Stimulated activated CD4-positive, alpha-beta T cell treated with anti-CD3 and anti-CD28 coated beads, Interleukin-1b, Interleukin-23, amount 100 ng/mL, for 1 hour (primary cell): ENCODE measurements at places on chromosomes 6 and 20.

DNA sequence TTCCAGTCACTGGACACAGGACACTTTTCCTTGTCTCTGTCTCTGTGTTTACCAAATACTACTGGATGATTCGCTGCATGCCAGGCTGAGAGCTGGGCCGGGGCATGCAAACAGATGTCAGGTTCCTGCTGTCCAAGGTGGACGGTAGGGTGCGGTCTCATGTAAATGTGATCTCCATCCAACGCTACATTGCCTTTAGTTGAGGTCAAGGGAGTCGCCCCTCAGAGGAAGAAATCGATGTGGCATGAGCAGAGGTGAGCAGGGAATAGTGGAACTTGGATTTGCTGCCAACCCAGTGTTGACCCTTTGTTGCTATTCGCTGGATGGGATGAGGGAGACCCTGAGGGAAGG is 9.8 kb upstream of the TOX2 start:
- no peak for DNase-seq

- DNase-seq, result no peak
Observed at GRCh38 chr6:108556866-108557493, 3.7 kb upstream of the FOXO3 start.

DNA sequence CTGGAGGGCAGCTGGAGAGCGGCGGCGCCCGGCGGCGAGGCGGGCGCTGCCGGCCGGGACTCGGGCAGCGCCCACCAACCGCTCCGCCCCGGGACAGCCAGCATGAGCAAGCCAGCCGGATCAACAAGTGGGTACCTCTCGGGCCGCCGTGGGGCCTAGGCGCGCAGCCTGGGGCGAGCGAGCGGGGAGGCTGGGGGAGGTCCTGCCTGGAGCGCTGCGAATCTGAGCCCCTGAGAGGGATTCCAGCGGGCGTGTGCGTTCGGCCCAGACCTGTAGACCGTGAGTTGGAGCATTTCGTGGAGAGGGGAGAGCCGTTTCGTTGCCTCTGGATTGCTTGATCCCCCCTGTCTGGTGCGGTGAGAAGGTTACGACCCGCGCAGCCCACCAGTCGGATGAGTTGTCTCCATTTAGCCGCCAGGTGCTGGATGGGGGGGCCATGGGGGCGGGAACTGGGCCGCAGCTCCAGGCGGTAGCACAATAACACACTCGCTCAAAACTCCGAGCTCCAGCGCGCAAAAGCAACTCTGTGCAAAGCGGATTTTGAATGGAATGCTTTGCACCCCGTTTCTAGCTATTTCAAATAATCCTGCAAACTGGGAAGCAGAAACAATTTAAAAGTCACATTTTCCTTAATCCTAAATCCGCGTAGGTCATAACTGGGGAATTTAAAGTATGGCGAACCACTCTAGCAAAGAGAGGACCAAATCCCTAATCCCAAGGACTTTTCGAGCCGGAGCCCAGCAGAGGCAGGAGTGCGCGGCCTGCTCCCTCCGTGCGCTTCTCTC is 1.0 kb downstream of the NR2E1 start:
- no peak for DNase-seq

DNA sequence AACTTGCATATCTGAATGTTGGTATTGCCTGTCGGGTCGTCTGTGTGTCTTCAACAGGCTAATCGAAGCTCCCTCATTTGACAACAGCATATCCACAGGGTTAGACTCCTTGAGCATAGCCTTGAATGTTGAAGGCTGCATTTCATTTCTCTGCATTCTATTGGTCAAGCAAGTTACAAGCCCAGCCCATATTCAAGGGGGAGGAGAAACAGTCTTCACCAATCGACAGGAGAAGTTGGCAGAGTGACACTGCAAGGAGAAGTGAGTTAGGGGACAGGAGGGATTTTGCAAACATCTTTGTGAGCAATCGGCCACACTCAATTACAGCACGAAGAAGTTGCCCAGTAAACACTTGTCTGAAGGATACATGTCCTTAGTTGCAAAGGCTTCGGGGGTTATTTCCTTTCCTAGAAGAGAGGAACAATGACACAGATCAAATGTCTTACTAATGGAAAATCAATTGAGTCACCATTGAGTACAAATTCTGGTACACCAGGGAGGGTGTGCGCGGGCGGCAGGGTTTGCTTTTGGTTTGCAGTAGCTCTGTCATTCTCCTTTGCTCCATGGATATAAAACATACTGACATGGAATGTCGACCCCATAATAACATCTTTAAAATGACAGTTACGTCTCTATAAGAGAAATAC is 60.6 kb upstream of the NT5E start:
- no peak for DNase-seq

- DNase-seq, result no peak
Observed at GRCh38 chr6:150263765-150264404, 104.9 kb upstream of the IYD start.

- no peak for DNase-seq
Observed at GRCh38 chr6:7073082-7073820, 34.5 kb upstream of the RREB1 start.

DNA sequence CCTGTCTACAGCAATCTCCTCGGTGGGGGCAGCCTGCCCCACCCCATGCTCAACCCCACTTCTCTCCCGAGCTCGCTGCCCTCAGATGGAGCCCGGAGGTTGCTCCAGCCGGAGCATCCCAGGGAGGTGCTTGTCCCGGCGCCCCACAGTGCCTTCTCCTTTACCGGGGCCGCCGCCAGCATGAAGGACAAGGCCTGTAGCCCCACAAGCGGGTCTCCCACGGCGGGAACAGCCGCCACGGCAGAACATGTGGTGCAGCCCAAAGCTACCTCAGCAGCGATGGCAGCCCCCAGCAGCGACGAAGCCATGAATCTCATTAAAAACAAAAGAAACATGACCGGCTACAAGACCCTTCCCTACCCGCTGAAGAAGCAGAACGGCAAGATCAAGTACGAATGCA is 19.4 kb downstream of the PRDM1 start:
- no peak for DNase-seq
